Activated naive CD4-positive, alpha-beta T cell (primary cell): ENCODE measurements at places on chromosomes 11 and 22.

- DNase-seq: no peak
Measured at GRCh38 chr11:2100361-2101170, 38.6 kb downstream of the IGF2 start.

DNA sequence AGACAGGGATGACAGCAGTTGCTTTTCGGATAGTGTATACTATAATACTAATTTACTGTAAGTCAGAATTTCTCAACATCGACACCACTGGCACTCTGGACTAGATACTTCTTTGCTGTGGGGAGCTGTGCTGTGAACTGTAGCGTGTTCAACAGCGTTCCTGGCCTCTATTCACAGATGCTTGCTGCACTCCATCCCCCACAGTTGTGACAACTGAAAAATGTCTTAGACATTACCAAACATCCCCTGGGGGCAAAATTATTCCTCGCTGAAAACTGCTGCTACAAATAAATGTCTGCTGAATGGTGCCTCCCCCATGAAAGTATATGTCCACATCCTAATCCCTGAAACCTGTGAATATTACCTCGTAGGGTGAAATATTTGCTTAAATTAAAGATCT, 7.5 kb upstream of the SLC15A3 start:
- DNase-seq: no peak

GRCh38 chr11:124798991-124799347, 1.2 kb downstream of the MSANTD2 start:
- DNase-seq: no peak

DNA sequence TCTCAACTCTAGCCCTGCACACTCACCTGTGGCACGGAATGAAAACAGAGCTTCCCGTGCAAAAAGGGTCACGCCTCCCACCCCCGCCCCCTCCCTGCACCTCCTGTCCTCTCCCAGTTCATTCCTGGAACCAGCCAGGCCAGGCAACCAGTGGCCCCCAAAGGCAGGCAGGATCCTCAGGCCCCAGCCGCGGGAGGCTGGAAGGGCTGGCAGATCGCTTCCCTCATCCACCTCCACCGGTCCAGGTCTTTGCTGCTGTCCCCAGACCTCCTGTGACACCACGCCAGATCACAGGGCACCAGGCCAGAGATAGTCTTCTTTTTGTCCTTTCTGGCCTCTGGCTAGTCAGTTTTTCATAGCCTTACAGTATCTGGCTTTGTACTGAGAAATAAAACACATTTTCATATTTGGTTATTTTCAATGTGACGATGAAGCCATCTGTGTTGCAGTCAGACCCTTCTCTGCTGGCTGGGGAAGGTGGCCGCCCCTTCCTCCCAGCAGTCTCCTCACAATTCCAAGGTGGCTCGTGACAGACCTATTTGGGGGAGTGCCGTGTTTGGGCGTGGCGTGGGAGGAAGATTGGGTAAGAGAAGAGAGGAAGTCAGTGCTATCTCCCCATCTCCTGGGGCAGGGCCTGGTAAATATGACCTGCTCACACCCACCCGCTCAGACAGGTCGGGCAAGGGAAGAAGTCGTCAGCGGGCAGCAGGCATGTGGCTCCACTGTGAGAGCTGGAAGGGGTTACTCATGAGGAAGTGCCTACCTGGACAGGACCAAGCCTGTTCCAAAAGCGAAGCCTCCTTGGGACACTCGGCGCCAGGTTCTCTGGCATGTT, 9.1 kb downstream of the SSH3 start:
- DNase-seq: no peak

GRCh38 chr11:12674936-12675696, 895 bp downstream of the TEAD1 start:
- no peak for DNase-seq

- DNase-seq: no peak
Measured at GRCh38 chr11:26187639-26188038, 144.3 kb upstream of the ANO3 start.

DNA sequence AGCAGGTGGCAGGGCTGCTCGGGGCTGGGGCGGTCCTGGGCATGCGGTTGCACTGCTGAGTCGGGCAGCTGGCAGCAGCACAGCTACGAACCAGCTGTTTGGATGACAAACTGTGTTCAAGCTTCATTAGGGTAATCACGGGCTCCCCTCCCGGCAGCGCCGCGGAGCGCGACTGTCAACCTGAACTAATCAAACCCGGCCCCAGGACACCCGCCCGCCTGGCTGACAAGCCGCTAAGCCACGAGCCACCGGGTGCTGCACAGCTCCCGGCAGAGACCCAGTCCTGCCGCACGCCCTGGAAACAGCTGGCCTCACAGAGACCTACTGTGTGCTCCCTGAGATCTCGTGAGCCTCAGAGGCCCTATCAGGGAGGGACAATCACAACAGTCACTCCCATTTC, 60.6 kb upstream of the TCF20 start:
- no peak for DNase-seq

DNA sequence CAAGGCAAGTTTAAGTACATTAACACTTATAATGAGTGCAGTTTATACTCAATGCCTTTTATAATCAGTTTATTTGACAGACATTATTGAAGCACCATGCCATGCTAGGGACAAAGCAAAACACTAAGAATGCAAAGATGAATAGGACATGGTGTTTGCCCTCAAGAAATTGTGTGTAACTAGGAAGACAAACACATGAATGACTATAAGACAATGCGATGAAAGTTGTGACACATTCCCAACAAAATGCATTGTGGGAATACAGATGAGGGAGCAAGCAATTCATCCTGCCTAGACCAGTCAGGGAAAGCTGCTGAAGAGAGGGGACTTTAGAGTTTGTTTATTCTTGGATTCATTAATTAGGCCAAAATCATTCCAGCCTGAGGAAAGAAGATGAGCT, 133.8 kb upstream of the TRPC6 start:
- no peak for DNase-seq

- DNase-seq: no peak
Measured at GRCh38 chr22:50074056-50074455, 11.2 kb downstream of the MLC1 start.

- DNase-seq: no peak
Measured at GRCh38 chr11:134441281-134441680, 29.2 kb upstream of the B3GAT1 start.

- DNase-seq: no peak
Measured at GRCh38 chr11:72816404-72816990, 2.3 kb downstream of the ATG16L2 start.

DNA sequence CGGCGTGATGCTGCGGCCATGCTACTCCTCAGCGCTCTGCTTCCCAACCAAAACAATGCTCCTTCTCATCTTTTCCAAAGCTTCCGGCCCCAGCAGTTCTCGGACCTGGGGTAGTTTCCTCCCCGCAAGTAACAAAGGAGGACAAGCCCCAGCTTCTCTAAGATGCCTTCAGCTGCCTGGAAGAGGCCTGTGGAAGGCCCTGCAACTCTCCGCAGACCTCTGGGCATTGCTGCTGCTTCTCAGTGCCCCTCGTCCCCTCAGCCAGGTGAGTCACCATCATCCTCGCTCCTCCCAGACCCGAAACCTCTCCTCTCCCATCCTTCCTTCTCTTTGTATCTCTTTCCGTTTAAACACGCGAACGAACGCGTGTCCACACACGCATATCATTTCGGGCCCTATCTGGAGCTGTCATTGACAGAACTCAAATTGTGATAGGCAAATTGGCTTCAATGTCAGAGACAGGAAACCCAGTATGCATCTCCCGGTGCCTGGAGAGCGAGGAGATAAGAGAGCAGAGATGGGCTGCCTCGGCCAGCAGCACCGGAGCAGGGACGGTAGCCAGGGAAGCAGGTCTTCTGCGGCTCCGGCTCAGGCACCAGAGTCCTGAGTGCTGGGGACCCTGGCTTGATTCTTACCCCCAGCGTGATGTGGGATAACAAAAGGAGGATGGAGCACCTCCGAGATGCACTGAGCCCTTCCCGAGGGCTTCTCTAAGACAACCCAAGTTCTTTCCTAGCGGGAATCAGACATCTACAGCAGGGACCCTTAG, 22.0 kb upstream of the JAM3 start:
- DNase-seq: no peak

DNA sequence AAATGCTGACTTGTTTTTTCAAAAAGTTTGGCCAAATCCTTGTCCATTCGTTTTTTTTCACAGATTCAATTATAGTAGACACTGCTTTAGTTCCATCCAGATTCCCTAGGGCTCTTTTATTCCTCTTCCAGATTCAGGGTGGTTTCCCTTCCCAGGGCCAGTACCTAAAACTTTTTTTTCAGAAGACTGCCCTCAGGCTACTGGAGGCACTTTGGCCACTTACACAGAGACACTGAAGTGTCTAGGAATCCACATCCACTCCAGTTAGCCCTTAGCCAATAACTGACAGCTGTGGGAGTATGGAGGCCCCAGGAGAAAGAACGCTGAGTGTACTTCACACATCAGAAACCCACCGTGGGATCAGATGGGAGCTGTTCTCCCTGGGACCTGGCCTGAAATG, 77.3 kb downstream of the CCDC34 start:
- no peak for DNase-seq

GRCh38 chr22:40396882-40397281, 26.5 kb downstream of the SGSM3 start:
- DNase-seq: no peak

DNA sequence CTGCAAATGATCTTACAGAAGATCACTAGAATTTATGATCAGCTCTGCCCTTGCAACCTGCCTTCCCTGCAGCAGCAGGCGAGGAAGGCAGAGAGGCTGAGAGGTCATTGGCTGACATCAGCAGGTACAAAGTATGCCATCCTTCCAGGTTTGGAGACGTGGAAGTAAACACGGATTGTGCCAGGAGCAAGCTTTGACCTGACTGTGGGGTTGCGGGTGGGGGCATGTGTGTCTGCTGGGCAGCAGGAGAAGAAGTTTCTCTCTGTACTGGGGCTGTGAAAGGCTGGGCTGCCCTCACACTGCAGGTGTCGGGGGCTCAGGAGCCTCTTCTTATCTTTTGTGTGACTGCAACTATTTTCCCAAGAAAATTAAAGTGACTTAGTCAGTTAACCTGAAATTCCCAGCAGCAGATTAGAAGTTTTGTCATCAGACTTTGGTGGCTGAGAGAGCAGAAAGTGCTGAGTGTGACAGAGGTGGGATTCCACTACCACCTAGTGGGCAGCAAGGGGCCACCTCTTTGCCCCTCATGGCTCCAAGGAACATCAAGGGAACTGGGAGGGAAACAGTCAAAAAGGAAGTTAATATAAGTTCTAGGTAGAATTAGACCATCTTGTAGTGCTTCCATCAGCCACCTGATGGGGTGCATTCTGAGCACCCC, 565.9 kb downstream of the ETS1 start:
- DNase-seq: no peak

DNA sequence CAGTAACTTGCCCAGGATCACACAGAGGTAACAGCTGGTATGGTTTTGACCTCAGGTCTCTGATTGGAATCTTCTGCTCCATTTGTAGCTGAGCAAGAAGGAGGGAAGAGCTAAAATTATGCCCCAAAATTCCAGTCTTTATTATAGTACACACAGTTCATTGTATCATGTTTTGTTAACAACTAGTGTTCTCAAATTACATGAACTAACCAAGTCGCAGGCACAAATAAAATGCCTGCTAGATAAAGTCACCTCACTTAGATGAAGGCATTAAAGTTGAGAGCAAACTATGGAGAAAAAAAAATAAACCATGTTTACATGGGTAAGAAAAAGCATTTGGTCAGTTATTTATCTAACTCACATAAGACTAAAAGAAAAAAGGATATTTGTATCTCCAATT, 58.8 kb downstream of the PDGFD start:
- DNase-seq: no peak

DNA sequence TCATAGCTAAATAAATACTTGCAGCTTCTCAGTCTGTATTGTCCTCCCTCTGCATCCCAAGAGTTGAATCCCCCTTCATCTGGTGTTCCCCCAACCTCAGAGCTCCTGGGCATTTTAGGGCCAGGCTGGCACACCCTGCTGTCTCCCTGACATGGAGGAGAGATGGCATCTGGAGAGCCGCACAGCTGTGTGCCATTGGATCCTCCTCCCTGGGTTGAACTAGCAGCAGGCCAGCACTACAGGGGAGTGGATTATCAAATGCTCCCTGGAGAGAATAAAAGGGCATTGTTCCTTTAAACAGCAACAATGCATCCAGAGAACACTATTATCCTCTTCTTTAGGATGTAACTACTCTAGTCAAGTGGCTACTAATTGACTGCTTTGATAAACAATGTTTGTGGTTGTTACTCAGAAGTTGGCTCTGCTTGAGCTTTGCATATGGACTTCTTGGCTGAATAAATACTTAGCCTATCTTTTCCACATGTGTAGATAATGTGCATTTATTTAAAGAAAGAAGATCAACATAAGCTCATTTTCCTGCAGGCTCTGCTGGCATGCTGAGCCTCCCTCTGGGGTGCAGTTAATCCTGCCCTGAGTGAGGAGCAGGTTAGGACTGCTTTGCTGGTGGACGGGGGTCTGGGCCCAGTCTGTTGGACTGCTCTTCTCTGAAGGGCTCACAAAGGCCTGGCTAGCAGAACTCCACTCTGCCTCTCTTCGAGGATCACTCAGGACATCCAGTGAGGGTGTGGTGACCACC, 897.2 kb downstream of the TBC1D22A start:
- DNase-seq: no peak

DNA sequence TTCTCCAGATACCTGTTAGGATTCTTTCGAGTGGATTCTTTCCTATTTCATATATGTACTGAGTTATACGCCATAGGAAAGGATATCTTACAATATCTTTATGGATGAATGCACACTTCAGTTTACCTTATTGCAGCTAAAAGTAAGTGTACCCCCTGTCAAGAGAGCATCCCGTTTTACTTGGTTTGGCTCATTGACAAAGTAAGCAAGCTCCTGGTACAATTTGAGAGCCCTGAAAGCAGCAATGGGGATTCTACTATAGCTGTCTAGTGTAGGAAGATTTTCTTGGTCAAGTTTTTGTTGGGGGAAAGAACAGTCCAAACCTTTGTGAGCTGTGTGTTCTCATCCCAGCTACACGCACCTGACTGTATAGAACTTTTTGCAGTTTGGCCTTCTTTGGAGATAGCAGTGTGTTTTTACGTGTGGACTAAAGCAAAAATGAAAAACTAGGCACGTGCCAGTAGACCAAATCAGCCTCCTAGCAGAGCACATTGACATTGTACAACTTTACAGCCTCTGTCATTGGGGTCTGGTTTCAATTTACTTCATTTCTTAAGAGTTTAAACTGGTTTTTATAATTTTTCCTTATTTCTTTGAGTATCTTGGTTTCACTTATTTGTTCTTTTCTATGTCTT, 44.0 kb downstream of the PPP6R3 start:
- DNase-seq: no peak

DNA sequence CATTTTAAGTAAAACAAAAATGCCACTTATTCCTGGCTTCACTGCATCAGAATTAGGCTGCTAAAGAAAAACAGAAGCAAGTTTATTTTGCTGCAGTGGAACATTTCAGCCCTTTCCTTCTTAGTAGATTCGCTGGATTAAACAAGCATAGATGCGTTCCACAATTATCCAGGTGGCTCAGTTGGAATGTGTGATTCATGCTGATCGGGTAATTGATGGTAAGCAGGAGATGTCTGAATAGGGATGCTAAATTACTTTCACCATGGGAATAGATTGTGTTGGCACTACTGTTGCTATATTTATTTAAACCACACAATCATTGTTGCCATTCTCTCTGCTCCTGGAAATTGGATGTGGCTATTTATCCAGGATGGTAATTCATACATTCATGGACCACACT, 440.1 kb upstream of the DDI1 start:
- no peak for DNase-seq

GRCh38 chr22:44952863-44953746, 56.7 kb downstream of the PHF21B start:
- no peak for DNase-seq
